ENCODE measurements at places on chromosomes 16 and 17.

DNA sequence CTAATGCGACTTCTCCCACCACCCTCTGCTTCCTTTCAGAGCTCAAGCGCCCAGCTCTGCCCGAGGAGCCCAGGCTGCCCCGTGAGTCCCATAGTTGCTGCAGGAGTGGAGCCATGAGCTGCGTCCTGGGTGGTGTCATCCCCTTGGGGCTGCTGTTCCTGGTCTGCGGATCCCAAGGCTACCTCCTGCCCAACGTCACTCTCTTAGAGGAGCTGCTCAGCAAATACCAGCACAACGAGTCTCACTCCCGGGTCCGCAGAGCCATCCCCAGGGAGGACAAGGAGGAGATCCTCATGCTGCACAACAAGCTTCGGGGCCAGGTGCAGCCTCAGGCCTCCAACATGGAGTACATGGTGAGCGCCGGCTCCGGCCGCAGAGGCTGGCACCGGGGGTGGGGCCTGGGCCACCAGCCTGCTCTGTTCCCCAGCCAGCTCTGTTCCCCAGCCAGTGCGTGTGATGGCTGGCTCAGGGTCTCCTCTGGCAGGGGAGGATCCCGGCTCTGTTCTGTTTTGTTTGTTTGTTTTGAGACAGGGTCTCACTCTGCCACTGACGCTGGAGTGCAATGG, 18.7 kb downstream of the CRISPLD2 start:
- DNase-seq = no peak

DNA sequence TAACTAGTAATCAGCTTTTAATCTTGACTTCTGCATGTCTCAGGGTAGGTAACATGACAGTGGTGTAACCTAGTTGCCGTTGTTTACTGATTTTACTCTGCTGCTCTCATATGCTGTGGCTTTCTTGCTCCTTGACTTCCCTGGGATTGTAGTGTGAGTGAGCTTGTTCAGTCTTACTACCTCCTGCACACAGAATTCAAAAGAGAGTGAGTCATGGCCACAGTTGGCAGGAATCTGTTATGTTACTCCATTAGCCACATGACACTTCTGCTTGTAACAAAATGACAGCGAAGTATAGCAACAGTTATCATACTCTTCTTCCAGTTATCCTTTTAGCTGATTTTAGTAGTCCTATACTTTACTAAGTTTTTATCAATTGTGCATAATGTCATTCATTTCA, 18.8 kb downstream of the TNRC6A start:
- no peak for DNase-seq

- no peak for DNase-seq
Measured at GRCh38 chr16:72983728-72984350, 64.1 kb downstream of the ZFHX3 start.

GRCh38 chr17:40579471-40579870, 14.2 kb upstream of the CCR7 start:
- no peak for DNase-seq

GRCh38 chr16:4344983-4345835, 5.9 kb downstream of the PAM16 start:
- no peak for DNase-seq

DNA sequence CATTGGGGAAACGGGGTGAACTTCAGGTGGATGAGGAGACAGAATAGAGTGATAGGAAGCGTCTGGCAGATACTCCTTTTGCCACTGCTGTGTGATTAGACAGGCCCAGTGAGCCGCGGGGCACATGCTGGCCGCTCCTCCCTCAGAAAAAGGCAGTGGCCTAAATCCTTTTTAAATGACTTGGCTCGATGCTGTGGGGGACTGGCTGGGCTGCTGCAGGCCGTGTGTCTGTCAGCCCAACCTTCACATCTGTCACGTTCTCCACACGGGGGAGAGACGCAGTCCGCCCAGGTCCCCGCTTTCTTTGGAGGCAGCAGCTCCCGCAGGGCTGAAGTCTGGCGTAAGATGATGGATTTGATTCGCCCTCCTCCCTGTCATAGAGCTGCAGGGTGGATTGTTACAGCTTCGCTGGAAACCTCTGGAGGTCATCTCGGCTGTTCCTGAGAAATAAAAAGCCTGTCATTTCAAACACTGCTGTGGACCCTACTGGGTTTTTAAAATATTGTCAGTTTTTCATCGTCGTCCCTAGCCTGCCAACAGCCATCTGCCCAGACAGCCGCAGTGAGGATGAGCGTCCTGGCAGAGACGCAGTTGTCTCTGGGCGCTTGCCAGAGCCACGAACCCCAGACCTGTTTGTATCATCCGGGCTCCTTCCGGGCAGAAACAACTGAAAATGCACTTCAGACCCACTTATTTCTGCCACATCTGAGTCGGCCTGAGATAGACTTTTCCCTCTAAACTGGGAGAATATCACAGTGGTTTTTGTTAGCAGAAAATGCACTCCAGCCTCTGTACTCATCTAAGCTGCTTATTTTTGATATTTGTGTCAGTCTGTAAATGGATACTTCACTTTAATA, 7.0 kb upstream of the TMEM235 start:
- peak; percentile 52 for DNase-seq

DNA sequence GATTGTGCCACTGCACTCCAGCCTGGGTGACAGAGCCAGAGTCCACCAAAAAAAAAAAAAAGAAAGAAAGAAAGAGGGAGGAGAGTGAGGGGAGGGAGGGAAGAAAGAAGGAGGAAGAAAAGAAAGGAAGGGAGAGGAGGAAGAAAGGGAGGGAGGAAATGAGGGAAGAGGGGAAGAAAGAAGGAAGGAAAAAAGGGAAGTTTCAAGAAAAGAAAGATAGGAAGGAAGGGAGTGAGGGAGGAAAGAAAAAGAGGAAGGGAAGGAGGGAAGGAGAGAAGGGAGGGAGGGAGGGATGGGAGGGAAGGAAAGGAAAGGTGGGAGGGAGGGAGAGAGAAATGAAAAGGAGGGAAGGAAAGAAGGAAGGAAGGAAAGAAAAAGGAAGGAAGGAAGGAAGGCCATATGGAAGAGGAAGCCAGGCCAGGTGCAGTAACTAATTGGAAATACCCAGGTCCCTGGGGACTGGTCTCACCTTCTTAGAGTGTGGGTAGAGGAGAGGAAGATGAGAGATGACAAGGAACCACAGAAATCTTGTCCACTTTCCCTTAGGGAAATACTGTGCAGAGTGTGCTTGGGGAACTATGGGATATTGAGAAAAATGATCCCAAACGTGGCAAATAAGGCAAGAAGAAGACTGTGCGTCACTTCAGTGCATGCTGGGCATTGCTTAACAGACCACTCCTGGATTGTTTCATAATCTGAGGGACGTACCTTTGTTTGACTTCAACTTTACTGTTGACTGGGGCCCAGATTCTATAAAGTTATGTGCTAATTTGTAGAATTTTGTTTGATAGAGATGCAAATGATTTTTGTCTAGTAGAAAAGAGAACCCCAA, 15.1 kb upstream of the CSNK2A2 start:
- no peak for DNase-seq

- no peak for DNase-seq
Measured at GRCh38 chr16:67593288-67593687, 31.0 kb downstream of the CTCF start.

- DNase-seq = peak; percentile 66
Measured at GRCh38 chr17:63837962-63838600, 4.4 kb downstream of the SMARCD2 start.

DNA sequence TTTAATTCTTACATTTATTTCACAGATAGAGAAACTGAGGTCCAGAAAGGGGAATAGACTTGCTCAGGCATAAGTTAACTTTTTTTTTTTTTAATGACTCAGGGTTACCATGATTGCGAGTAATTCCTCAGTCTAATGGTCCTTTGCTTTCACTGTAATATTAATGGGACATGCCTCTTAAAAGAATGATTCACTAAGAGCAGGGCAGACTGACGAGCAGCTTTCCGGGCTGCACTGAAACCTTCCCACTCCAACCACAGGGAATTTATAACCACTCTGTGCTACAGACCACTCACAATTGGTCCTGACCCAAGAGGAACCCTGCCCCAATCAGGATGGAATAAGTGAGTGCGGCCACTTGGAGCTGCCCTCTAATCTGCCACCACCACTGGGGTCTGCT, 5.7 kb downstream of the HOXB2 start:
- no peak for DNase-seq

DNA sequence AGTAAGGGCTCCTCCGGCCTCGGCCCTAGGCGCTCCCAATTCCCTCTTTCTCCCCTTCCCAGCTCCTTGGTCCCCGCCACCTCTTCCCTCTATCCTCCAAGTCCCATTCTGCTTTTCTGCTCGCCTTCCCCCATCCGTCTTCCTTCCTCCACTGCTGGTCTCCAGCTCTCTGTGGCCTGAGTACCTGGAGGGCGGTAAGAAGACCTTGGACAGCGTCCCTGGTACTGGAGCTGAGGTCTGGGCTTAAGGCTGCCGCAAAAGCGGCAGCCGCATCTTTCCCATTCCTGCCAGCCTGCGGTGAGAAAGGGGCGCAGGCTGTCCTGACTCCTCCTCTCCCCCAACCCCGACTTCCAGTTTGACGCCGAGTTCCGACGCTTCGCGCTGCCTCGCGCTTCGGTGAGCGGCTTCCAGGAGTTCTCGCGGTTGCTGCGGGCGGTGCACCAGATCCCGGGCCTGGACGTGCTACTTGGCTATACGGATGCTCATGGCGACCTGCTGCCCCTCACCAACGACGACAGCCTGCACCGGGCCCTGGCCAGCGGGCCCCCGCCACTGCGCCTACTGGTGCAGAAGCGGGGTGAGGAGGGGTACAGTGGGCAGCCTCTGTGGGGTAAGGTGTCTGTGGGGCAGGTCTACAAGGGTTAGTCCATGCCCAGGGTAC, 471 bp downstream of the PARD6A start:
- no peak for DNase-seq

GRCh38 chr16:25593260-25593659, 98.5 kb upstream of the HS3ST4 start:
- no peak for DNase-seq

DNA sequence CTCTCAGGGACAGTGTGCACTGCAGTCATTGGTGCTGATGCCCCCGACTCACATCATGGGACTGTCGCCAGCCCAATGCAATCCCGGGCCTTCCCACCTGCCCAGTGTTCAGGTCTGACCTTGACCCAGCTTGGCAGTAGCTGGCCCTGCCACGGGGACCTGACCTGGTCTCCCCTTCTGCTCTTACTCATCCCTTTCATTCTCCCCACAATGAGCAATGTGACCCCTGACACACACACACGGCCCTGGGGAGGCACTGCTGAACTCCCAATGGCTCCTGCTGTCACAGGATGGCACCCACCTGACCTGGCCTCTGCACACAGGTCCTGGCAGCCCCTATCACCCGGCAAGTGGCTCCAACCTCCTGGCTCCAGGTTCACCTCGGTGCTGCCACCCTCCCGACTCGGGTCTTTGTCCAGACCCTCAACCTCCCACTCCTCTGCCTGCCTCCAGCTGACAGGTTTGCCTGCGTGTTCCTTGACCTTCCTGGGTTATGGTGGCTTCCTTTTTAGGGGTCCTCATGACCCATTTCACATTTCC, 6.6 kb downstream of the CD300C start:
- DNase-seq = no peak

DNA sequence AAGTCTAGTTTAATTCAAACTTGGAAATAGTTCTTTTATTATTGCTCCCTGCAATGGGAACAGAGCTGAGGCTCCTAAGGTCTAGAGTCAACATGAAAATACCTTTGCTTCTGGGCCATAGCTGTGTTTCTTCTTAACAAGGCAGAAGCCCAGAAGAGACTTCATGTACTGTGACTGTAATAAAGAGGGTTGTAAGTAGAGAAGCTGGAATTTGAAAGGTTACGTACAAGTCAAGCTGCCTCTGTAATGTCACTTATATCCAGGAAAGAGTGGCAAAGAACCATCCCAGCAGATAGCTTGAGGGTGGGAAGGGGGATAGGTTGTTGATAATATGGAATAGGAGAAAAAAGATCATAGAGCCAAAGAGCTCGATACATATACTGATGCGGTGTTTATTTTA, 248.6 kb downstream of the WWOX start:
- DNase-seq = no peak

- DNase-seq = no peak
Measured at GRCh38 chr17:16910341-16910740, 61.6 kb downstream of the TNFRSF13B start.

- DNase-seq = no peak
Measured at GRCh38 chr17:43871946-43872690, 25.1 kb downstream of the CD300LG start.
